ENCODE measurements at places on chromosomes 4 and X.

GRCh38 chr4:175090116-175090515, 172.0 kb downstream of the ADAM29 start:
- peak; percentile 42 for DNase-seq

- no peak for DNase-seq
These were observed 124.5 kb upstream of the GIMD1 start for GRCh38 chr4:106493086-106493485.

GRCh38 chrX:151700581-151700980, 5.3 kb downstream of the PRRG3 start:
- no peak for DNase-seq

- DNase-seq = no peak
These were observed 62.5 kb upstream of the GPR174 start for GRCh38 chrX:79081895-79082512.

DNA sequence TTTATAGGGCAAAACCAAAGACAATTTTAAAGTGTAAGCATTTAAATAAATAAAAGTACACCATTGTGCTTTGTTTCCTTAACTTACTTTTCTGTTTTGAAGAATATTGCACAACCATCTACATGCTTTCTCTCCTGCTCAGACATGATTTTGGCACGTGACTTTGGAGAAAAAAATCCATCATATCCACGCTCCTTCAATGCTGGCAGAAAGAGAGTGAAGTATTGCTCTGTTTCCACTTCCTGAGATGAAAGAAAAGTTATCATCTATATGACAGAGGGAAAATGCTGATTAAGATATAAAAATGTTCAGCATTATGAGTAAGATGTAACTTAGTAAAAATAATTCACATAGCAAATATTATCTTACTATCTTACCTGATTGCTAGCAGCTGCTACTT, 77.1 kb downstream of the CNOT6L start:
- no peak for DNase-seq

- DNase-seq = no peak
These were observed 1.2 kb upstream of the ELF4 start for GRCh38 chrX:130111220-130112154.

DNA sequence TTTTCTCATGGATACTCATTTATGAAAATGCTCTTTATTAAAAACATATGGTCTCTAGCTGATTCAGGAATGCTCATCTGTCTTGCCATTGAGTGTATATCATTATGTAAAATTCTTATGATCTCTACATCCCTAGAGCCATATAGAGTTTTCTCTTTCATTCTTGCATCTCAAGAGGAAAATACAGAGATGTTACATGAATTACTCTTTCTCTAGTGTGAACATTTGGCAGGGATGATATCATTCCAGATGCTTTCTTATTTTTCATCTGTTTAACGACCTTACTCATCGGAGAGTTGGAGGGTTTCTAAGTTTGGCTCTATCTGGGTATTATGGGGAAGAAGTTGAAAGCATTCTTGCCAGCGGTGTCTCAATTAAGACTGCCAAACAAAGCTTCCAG, 202.9 kb upstream of the SLC7A11 start:
- no peak for DNase-seq

Data from NCI-H1436 treated with DMSO at 0.1 percent for 48 hours (cell line).